ENCODE measurements at places on chromosomes 4 and X. TPM values are rescaled to one million over a fixed set of nuclear protein-coding genes. Genes with fewer than 3 reads are reported as not detected.

CXorf49 gene
- total RNA-seq = not detected

SPANXD gene
- not detected for total RNA-seq

FAM114A1 gene
- 343 TPM for total RNA-seq

LUZP4 gene
- not detected for total RNA-seq

ZIC3 gene
- total RNA-seq = not detected

GALNT7 gene
- 27.1 TPM for total RNA-seq

SASH3 gene
- not detected for total RNA-seq

MEPE gene
- not detected for total RNA-seq

CRMP1 gene
- 0.58 TPM for total RNA-seq

TCEAL6 gene
- not detected for total RNA-seq

NHSL2 gene
- total RNA-seq = 2.8 TPM

SERPINA7 gene
- total RNA-seq = not detected

SRP72 gene
- 64.7 TPM for total RNA-seq

TRIM75 gene
- not detected for total RNA-seq

Data from myometrial cell (primary cell).